Mammary microvascular endothelial cell (primary cell): ENCODE measurements at places on chromosomes 11 and 22. TPM values are rescaled to one million over a fixed set of nuclear protein-coding genes. Genes with fewer than 3 reads are reported as not detected.

Gene PKDREJ
- total RNA-seq, result 0.05 TPM in 1 of 2 replicates, not detected in the other

Gene LRRC32
- 129 and 139 TPM in 2 replicates for total RNA-seq

Gene SCN2B
- total RNA-seq, result not detected in 2 replicates

Gene OR51B5
- not detected in 2 replicates for total RNA-seq
